Activated CD4-positive, alpha-beta T cell treated with anti-CD3 and anti-CD28 coated beads, Interleukin-2, amount 50 U/mL, for 24 hours (primary cell): ENCODE measurements at places on chromosomes 16 and 17.

- DNase-seq: no peak
Measured at GRCh38 chr16:89971495-89972243, 23.1 kb downstream of the DEF8 start.

GRCh38 chr17:33072421-33073161 is 80.9 kb downstream of the SPACA3 start:
- no peak for DNase-seq

- no peak for DNase-seq
Measured at GRCh38 chr16:13948086-13948485, 28.1 kb downstream of the ERCC4 start.

- DNase-seq: no peak
Measured at GRCh38 chr16:89197633-89198416, 2.5 kb downstream of the SLC22A31 start.

GRCh38 chr17:31815212-31815730 is 43.8 kb downstream of the COPRS start:
- no peak for DNase-seq
